Lung (tissue), 17 donors: ENCODE measurements at places on chromosomes 7 and 10. TPM values are rescaled to one million over a fixed set of nuclear protein-coding genes. Genes with fewer than 3 reads are reported as not detected.

FZD8 gene
- 7.4 TPM for total RNA-seq

TIAL1 gene
- 77.0 TPM for total RNA-seq

SAP25 gene
- 8.8 TPM for total RNA-seq

MNX1 gene
- not detected for total RNA-seq

NEUROD6 gene
- total RNA-seq, result not detected

ZNF488 gene
- 0.64 TPM for total RNA-seq

HABP2 gene
- total RNA-seq, result 1.2 TPM

DNA sequence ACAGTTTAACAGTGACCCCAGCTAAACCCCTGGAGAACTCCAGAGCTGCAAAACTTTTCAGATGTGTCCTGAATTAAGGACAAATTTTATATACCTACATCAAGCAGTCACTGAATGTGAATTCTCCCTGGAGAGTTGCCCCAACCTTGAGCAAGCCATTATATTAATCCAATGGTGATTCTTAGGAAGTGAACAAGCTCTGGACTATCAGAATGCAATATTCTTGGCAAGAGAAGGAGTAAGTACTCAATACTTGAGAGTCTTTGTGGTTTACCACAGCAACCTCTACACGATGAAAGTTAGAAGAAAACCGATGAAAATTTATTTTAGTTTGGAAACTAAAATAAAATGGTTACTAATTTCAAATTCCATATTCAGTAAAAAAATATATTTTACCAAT, 19.3 kb upstream of the ZNF365 start:
- H3K36me3 ChIP-seq, result no peaks in the 10 kb centered on the region
- DNase-seq, result no peak
- no peaks in the 10 kb centered on the region for H3K27me3 ChIP-seq
- H3K4me3 ChIP-seq, result no peak overlapping the region
- H3K4me1 ChIP-seq, result no peaks in the 10 kb centered on the region

DNA sequence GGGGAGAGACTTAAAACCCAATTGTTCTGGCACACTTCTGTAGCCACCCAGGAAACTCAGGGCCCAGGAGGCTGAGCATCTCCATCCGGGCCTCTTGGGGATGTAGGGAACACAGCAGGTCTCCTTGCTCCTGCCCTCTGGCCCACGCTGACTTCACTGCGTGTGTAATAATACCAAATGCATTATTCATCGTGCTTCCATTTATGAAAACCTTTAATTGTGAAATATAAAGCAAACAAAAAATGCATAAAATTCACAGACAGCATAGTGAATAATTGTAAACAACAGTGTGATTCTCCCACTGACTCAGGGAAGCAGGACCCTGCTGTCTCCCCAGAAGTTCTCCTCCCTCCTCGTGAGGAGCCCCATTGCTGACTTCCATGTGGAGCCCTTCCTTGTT, 70.3 kb upstream of the SHH start:
- DNase-seq, result no peak
- no peaks in the 10 kb centered on the region for H3K4me1 ChIP-seq
- H3K4me3 ChIP-seq, result no peak overlapping the region
- no peaks in the 10 kb centered on the region for H3K27me3 ChIP-seq
- H3K36me3 ChIP-seq, result no peaks in the 10 kb centered on the region

- peaks cover 9% of the 10 kb centered on the region for H3K27me3 ChIP-seq
- DNase-seq, result peak; percentile 76
- peaks cover 11% of the 10 kb centered on the region for H3K4me1 ChIP-seq
Observed at GRCh38 chr10:120979435-120980278, 128.5 kb downstream of the WDR11 start.

GRCh38 chr7:134966691-134967090, 19.6 kb upstream of the AGBL3 start:
- H3K4me3 ChIP-seq, result no peak overlapping the region
- H3K27me3 ChIP-seq, result no peaks in the 10 kb centered on the region
- H3K4me1 ChIP-seq, result no peaks in the 10 kb centered on the region
- peaks cover 57% of the 10 kb centered on the region for H3K36me3 ChIP-seq
- H3K27ac ChIP-seq, result no peak overlapping the region

GRCh38 chr10:24643679-24644209, 79.9 kb downstream of the ARHGAP21 start:
- H3K27ac ChIP-seq, result no peak overlapping the region
- no peaks in the 10 kb centered on the region for H3K36me3 ChIP-seq
- peaks cover 3% of the 10 kb centered on the region for H3K4me1 ChIP-seq
- no peak overlapping the region for H3K4me3 ChIP-seq
- DNase-seq, result no peak

DNA sequence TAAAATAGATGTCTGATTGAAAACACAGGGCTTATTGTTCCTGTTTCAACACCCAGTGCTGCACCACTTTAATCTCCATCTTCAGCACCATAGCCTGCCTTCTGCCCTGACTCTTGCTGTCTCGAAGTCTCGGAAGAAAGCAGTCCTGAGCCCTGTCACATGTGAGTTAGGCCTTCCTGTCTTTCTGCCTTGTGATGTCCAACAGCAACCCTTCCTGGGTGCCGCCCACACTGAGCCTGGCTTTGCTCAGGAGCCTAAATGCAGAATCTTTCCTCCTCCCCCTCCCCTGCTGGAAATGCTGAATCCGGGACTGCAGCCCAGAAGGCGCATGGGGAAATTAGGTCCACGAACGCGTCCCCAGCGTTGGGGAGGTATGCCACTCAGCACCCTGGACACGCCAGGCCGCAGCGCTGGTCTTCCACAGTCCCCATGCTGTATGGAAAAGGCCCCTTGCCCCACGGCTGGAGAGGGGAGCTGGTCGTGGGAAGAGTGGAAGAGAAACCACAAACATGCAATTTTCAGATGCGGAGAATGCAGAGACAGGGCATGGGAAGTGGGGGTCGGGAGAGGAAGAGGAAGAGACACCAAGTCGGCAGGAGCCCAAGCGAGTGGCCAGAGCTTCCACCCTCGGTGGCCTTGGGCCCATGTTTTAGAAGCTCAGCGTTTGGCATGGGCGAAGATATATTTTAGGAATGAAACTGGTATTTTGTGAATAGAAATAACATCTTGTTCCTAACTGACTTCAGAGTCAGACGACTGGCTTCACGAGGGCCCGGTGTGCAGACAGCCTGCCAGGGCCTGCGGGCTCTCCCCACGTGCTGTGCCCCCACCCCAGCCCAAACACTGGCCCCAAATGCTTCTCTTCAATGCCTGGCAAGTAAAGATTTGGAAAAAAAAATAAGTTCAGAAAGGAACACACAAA, 656.1 kb upstream of the FOXK1 start:
- DNase-seq, result no peak
- no peak overlapping the region for H3K27ac ChIP-seq
- no peak overlapping the region for H3K4me3 ChIP-seq
- H3K27me3 ChIP-seq, result no peaks in the 10 kb centered on the region
- H3K36me3 ChIP-seq, result peaks cover 2% of the 10 kb centered on the region

DNA sequence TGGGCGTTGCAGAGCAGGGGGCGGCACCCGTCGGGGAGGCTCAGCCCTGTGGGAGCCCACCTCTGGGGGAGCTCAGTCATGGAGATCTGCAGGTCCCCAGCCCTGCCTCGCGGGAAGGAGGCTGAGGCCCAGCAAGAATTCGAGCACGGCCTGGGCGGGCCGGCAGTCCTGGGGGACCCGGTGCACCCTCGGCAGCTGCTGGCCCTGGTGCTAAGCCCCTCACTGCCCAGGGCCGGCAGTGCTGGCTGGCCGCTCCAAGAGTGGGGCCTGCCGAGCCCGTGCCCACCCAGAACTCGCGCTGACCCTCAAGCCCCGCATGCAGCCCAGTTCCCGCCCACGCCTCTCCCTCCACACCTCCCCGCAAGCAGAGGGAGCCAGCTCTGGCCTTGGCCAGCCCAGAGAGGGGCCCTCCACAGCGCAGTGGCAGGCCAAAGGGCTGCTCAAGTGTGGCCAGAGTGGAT, 76.2 kb downstream of the TMEM26 start:
- no peak overlapping the region for H3K4me3 ChIP-seq
- H3K27ac ChIP-seq, result no peak overlapping the region
- H3K27me3 ChIP-seq, result no peaks in the 10 kb centered on the region
- no peak for DNase-seq

DNA sequence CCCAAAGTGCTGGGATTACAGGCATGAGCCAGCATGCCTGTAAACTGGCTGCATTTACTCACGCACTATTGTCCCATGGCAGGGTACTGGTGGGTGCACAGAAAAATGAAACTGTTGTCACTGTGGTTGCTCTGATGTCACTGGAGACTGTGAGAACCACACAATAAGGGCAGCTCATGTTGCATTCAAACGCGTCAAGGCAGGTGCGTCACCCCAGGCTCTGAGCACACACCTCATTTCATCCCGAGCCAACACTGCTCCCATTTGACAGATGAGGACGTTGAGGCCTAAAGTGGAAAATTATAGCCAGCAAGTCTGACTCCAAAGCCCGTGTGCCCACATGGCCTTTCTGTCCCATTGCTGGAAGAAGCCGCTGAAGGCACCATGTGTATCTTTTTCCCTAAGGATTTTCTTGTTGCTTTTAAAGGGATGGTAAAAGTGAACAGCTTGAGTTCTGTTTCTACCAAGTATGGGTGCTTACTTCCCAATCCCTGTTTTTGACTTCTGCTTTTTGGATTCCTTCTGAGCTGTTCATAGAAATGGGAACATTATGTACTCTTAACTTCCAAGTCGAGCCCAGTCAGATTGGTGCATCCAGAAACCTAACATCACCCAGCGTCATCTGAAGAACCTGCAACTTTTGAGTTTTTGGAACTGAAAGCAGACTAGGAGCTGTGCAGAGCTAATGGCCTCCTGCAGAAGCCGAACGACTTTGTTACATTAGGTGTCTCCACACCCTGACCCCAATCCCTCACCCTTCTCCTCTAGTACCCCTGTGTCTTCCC, 60.1 kb upstream of the CARD11 start:
- no peak for DNase-seq
- H3K4me1 ChIP-seq, result no peaks in the 10 kb centered on the region
- H3K27me3 ChIP-seq, result no peaks in the 10 kb centered on the region
- H3K4me3 ChIP-seq, result no peak overlapping the region
- H3K27ac ChIP-seq, result no peak overlapping the region

- H3K4me1 ChIP-seq, result peaks cover 36% of the 10 kb centered on the region
- no peak for DNase-seq
- H3K27me3 ChIP-seq, result no peaks in the 10 kb centered on the region
Observed at GRCh38 chr7:55177068-55177530, 158.3 kb downstream of the EGFR start.

GRCh38 chr7:31603046-31603445, 84.0 kb upstream of the PPP1R17 start:
- H3K36me3 ChIP-seq, result no peaks in the 10 kb centered on the region
- no peak overlapping the region for H3K4me3 ChIP-seq
- DNase-seq, result no peak
- H3K4me1 ChIP-seq, result no peaks in the 10 kb centered on the region
- H3K27ac ChIP-seq, result no peak overlapping the region

- no peak overlapping the region for H3K4me3 ChIP-seq
- no peaks in the 10 kb centered on the region for H3K36me3 ChIP-seq
Observed at GRCh38 chr10:64086083-64086767, 565.0 kb downstream of the REEP3 start.

GRCh38 chr10:83122336-83122735, 1017.0 kb upstream of the GHITM start:
- H3K4me1 ChIP-seq, result no peaks in the 10 kb centered on the region
- DNase-seq, result no peak
- no peak overlapping the region for H3K27ac ChIP-seq
- no peaks in the 10 kb centered on the region for H3K27me3 ChIP-seq
- H3K36me3 ChIP-seq, result no peaks in the 10 kb centered on the region
- no peak overlapping the region for H3K4me3 ChIP-seq

DNA sequence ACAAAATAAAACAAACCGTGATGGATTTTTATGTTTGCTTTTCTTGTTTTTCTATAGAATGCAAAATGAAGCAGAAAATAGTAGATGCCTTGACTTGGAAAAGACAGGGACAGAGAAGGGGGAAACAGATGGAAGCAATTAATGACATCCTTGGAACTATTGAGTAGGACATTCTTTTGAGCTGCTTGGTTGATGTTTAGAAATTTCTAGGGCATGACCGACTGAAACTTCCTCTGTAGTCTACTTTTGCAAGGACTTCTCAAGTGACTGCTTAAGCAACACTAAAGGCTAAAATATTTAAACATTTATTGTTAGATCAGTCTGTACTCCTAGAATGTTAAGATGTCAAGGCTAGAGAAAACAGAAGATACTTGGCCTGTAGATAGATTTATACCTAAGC, 49.4 kb downstream of the VCL start:
- peaks cover 11% of the 10 kb centered on the region for H3K4me1 ChIP-seq
- H3K27me3 ChIP-seq, result no peaks in the 10 kb centered on the region
- DNase-seq, result peak; percentile 75
- no peak overlapping the region for H3K4me3 ChIP-seq
- H3K36me3 ChIP-seq, result peaks cover 12% of the 10 kb centered on the region

GRCh38 chr7:5607951-5608656, 173.4 kb downstream of the RNF216 start:
- no peak for DNase-seq
- no peaks in the 10 kb centered on the region for H3K27me3 ChIP-seq
- no peaks in the 10 kb centered on the region for H3K4me1 ChIP-seq
- peaks cover 8% of the 10 kb centered on the region for H3K36me3 ChIP-seq

DNA sequence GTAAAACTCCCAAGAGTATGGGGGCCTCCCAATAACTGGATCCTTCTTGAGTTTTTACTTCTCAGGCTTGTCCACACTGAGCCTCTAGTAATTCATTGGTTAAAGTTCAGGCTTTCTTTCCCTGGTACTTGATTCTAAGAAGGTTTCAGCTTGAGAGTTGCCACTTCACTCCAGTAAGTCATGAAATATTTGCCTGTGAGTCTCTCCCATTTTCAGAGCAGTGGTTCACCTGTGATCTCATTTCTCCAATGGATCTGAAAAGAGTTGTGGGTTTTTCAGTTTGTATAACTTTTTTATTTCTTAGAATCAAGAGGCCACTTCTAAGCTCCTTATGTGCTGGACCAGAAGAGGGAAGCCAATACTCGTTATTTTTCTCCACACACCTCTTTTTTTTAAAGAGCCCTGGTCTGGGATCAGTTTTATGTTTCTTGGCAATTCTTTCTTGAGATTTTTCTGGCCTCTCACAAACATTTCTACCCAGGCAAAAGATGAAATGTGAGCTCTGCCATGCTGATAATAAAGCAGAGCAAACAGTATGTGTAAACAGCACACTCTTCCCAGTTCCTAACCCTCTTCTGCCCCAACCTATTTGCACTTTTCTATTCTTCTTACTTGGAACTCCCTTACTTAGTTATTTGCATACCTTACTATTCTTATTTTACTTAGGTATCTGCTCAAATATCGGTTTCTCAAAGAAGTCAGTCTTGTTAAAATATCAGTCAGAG, 983.4 kb downstream of the CCSER2 start:
- H3K4me1 ChIP-seq, result no peaks in the 10 kb centered on the region
- no peak overlapping the region for H3K4me3 ChIP-seq
- no peaks in the 10 kb centered on the region for H3K27me3 ChIP-seq
- H3K27ac ChIP-seq, result no peak overlapping the region
- H3K36me3 ChIP-seq, result no peaks in the 10 kb centered on the region
